H54 (cell line): ENCODE measurements at places on chromosomes 6 and 20.

DNA sequence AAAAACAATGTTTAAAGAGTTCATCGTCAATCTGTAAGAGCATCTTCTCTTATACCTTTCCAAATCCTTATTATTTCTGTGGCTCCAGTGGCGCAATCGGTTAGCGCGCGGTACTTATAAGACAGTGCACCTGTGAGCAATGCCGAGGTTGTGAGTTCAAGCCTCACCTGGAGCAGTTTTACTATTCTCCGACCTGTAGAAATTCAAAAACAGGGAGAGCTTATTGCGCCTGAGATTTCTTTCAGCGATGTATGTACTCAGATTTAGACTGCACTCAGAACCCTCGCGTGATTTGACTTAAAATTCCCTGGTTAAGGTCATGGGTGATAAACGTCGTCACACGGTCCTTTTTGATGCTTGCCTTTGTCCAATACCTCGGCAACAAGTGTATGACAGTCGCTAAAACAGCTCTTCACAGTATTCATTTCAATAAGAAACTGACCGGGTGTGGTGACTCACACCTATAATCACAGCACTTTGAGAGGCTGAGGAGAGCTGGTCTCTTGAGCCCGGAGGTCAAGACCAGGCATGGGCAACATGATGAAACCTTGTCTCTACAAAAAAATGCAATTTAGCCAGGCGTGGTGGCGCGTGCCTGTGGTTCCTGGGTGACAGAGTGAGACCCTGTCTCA, 11.9 kb downstream of the GPX5 start:
- no peak for DNase-seq

DNA sequence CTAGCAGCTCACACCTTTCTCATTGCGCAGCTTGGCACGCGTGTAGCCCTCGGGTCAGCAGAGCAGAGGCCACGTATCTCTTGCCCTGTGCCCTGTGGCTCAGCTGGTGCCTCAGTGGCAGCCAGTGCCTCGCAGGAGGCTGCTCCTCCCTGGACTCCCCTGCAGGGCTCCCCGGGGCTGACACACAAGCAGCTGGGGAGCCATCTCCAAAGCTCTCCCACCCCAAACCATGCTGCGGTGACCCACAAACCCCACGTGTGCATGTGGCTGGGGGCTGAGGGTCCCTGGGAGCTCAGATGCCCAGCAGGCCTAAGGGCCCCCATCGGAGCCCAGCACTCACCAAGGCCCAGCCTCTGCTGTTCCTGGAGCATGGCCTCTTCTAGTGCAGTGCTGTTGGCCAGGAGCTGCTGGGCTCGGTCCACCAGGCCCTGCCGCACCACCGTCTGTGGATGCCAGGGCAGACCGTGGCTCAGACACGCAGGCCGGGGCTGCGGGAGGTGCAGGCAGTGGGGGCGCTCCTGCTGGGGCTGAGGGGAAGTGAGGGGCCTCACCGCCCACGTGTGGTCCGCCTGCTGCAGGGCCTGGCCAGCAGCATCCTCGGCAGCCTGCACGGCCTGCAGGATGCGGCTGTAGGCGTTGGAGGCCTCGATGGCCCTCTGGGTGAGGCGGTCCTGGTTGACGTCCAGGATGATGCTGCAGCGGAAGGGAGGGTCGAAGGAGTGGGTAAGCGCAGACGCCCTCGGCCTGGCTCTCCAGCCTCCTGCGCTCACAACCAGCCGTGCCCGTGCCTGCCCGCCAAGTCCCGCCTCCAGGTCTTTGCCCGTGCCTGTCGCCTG, 13.8 kb downstream of the ADRM1 start:
- DNase-seq, result no peak

- no peak for DNase-seq
Measured at GRCh38 chr6:37618916-37619590, 78.6 kb downstream of the MDGA1 start.

DNA sequence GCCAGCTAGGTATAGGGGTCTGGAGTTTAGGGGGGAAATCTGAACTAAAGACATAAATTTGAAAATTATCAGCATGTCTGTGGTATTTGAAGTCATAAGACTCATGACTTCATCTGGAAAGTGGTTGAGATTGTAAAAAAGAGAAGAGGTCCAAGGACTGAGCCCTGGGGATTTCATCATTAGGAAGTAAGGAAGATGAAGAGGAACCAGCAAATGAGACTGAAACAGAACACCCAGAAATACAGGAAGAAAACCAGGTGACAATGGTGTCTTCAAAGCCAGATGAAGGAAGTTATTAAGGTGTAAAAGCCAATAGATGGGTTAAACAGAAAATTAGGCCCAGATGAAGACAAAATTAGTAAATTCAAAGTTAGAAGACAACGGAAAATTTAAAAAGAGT, 49.1 kb upstream of the UBR2 start:
- no peak for DNase-seq

- DNase-seq, result no peak
Measured at GRCh38 chr6:16414205-16414604, 175.8 kb downstream of the GMPR start.

DNA sequence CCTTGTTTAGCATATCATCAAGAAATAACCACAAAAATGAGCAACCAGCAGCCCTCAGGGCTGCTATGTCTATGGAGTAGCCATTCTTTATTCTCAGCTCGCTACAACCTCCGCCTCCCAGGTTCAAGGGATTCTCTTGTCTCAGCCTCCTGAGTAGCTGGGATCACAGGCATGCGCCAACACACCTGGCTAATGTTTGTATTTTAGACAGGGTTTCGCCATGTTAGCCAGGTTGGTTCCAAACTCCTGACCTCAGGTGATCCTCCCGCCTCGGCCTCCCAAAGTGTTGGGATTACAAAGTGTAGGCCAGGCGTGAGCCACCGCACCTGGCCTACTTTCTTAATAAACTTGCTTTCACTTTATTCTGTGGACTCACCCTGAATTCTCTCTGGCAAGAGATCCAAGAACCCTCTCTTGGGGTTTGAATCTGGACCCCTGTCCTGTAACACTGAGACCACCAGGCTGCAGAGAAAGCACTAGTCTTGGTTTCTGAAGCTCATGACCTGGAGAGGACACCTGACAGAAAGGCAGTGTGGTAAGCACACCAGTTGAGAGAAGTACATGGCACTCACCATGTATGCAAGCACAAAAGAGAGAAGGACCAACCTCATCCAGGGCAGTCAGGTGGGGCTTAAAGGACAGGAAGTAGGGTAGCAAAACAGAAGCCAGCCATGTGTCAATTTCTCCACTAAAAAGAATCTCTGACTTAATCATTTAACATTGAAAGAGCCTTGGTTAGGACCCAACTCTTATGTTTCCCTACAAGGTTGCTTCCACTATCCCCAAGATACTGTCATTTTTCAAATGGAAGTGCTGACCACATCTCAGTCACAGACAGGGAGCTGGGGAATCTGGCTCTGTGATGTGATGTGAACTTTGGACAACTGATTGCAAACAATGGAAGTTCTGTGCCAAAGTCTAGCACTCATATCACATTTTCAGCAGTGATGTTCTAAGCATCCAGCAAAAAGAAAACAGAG, 97.4 kb upstream of the DST start:
- DNase-seq, result no peak

GRCh38 chr6:150666071-150666470, 66.4 kb downstream of the PLEKHG1 start:
- DNase-seq, result no peak

DNA sequence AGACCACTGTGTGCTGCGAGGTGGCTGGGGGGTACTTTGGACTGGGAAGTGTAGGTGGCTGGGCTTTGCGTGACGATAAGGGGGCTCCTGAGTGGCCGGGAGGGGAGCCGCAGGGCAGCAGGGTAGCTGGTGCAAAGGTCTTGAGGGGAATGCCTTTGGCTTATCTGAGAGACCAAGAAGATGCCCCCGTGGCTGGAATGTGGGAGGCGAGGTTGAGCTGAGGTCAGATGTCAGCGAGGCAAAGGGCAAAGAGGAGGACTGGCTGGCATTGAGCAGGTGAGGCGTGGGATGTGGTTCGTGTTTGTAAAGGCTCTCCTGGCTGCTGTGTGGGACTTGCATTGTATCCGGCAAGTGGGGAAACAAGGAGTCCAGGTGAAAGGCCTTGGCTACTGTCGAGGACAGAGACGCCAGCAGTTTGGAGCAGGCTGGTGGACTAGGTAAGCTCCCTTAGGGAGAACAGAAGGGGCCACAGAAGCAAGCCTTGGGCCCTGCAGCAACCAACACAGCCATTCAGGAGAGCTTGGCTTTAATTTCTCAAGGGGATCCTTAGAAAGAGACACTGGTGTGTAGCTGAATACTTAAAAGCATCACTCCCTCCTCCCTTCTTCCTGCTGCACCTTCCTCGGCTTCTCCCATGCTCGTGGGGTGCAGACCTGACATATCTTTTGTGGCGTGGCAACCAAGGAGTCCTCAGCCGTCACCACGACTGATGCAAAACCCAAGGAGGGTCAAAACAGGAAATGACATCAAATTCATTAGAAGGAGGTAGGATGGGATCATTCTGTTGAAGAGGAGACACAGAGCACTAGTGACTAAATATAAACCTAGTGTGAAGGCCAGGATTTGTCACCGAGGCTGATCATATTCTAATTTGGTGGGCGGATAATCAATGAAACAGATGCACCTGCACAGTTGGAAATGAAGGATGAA, 53.5 kb upstream of the ERVFRD-1 start:
- no peak for DNase-seq

DNA sequence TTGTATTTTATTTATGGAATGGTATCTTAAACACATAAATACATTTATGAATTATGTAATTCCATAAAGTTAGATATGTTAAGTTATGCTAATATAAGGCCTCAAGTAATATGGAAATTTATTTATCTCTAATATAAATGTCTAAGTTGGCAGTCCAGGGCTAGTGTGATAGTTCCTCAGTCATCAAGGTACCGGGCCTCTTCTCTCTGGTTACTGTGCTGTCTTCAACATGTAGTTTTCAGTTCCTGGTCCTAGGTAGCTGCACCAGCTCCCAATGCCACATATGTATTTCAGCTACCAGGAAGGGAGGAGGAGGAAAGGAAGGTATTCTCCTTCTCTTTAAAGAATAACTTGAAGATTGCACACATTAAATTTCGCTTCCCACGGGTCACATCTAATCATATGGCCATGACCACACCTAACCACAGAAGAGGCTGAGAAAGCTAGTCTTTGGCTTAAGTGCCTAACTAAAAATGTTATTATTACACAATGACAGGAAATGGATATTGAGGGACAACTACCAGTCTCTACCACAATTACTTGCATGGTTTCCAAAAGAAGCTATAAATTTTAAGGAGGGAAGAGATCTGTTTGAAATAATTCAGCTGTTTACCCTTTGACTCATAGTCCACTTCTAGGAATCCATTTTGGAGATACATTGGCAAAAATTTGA, 68.6 kb downstream of the BCKDHB start:
- DNase-seq, result no peak

- no peak for DNase-seq
Measured at GRCh38 chr20:53126185-53126584, 154.0 kb downstream of the TSHZ2 start.

GRCh38 chr20:44449864-44450263, 25.8 kb upstream of the TTPAL start:
- no peak for DNase-seq

GRCh38 chr6:26272171-26272637, 92.8 kb upstream of the BTN3A2 start:
- DNase-seq, result no peak

DNA sequence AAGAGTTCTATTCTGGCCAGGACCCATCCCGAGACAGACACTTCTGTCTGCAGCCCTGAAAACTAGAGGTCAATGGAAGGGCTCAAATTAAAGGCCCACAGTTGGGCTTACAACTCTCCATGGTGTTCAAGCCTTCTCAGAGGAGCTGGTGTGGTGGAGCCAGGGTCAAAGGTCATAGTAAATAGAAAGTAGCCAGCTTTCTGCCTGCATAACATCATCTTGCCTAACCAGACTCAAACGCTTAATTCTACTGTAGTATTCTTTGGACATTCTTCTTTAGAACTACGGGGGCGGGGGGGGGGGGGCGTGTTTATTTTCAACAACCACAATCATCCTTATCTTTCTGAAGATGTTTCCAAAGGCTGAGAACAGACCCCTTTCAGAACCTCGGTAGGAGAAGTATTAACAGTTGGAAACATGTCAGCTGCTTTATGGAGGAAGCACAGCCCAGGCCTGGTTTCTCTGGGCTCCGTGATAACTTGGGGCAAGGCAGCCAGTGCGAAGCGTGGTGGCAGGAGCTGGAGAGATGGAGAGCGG, 1.5 kb upstream of the RREB1 start:
- DNase-seq, result no peak

- no peak for DNase-seq
Measured at GRCh38 chr20:3541887-3542721, 71.3 kb downstream of the ATRN start.

DNA sequence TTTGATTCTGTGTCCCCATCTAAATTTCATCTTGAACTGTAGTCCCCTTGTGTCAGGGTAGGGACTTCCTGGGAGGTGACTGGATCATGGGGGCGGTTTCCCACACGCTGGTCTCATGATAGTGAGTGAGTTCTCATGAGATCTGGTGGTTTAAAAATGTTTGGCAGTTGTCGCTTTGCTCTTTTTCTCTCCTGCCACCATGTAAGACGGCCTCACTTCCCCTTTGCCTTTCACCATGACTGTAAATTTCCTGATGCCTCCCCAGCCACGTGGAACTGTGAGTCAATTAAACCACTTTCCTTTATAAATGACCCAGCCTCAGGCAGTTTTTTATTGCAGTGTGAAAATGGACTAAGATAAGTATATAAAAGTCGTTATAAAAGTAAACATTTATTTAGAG, 80.5 kb upstream of the SGK1 start:
- no peak for DNase-seq

DNA sequence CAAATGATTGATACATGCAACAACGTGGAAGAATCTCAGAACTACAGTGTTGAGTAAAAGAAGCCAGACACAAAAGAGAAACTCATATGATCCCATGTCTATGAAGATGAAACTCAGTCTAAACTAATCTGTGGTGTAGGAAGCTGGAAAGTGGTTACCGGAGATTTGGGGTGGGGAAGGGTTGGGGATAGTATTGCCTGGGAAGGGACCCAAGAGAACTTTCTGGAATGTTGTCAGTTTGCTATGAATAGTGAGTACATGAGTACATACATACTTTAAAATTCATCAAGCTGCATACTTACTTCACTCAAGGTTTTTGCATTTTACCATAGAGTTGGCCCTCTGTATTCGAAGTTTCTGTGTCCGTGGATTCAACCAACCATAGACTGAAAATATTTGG, 106.0 kb downstream of the SAMD5 start:
- no peak for DNase-seq

- peak; percentile 15 for DNase-seq
Measured at GRCh38 chr6:56101141-56101553, 146.2 kb downstream of the COL21A1 start.

- DNase-seq, result peak; percentile 73
Measured at GRCh38 chr6:31175971-31176370, 5.5 kb upstream of the POU5F1 start.

DNA sequence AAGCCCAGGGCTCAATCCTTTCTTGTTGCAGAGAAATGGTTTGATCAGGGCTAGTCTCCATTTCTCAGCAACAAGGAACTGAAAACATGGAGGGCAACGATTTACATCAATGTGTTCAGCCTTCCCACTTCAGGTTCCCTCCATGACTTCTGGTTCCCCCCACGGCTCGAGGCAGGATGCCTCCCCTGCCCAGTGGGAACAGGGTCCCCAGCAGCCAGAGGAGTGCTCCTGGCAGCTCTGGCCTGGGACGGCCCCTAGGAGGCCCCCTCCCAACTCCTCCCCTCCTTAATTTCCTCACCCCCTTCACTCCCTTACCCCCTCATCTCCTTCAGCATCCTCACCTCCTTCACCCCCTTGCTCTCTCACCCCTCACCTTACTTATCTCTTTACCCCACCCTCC, 283.8 kb downstream of the CDC5L start:
- DNase-seq, result no peak

- no peak for DNase-seq
Measured at GRCh38 chr20:46648903-46649649, 2.2 kb downstream of the SLC13A3 start.

GRCh38 chr20:41135187-41135887, 2.0 kb upstream of the PLCG1 start:
- no peak for DNase-seq
